ENCODE measurements at places on chromosomes 5 and 9.

DNA sequence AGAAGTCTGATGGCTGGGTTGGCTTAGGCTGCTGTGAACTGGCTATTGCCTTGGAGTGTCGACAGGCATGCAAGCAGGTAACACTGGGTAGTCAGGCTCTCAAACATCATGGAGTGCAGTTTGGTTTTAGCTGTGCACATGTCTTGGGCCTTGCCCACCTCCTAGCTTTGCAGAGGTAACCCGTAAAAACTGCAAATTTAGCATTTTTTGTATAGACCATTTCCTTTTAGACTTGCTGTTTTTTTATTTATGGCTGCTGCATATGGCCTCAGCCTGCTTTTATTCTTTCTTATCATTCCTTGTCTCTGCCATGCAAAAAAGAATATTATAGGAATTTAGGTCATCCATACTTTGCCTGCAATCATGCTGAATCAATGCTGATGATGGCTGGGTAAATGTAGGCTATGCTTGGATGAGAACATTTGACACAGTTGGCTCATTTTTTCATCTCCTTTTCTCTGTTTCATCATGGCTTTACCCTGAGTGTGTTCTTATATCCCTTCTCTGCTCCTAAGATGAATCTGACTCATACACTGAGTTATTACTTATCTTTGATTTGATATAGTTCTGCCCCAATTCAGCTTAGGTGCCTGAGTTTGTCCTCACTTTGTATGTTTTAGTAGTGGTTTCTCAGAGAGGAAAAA is 27.2 kb downstream of the RECK start:
- DNase-seq = no peak

GRCh38 chr9:1732670-1733069 is 282.5 kb upstream of the SMARCA2 start:
- no peak for DNase-seq

DNA sequence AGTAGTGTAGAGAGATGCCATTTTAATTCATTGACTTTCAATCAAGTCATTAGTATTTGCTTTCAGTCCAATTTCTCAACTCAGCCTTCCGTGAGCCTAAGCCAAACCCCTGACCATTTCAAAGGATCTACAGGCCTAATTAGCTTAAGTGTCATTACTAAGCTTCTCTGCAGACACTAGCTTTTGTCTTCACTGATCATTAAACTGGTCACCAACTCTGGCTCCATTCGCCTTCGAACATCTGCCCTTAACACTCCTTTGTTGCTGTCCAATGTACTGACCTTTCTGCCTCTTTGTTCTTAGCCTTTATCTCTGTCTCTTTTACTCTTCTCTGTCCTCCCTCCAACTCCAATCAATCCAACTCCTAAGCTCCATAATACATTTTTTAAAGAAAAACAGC is 299.3 kb downstream of the DIRAS2 start:
- no peak for DNase-seq

DNA sequence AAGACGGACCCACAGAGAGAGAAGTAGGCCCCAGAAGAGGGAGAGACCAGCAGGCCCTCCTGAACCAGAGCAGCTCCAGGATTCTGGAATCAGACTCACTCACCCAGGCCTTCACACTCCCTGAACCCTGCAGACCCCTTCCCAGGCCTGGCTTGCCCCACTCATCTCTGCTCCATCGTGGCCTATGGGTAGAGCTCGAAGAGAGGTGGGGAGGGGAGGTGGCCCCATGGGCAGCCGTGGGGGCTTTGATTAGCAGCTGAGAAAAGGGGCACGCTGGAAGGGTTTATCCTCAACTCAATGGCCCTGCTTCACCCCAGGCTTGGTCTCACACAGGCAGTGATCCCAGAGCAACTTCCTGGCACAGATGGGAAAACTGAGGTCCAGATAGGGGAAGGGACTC is 613 bp downstream of the MYMK start:
- DNase-seq = no peak

DNA sequence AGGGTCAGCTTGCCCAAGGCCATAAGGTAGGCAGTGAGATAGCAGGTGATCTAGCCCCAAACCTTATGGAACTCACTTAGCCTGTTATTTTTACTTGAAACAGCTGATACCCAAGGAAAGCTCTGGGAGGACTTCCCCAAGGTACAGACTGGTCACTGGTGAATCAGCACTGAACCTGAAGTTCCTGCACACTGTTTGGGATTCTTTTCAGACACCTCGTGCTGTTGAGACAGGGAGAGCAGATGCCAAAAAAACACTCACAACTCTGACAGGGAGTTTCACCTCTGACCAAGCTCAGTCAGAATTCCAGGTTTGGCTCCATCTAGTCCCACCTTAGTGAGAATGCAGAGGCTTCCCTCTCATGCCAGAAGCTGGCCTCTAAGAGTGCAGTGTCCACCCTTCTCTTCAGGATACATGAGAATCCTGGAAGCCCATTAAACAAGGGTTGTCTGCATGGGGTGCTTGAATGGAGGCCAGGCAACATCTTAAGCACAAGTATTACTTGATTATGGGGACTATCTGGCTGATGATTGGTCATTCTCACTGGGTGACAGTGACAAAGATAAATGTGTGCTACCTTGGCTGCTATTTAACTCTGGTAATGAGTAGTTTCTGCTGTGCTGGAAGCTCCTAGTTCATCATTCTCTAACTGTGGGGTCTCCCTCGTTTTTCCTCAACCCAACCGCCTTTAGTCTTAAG is 122.8 kb upstream of the SLIT3 start:
- no peak for DNase-seq

DNA sequence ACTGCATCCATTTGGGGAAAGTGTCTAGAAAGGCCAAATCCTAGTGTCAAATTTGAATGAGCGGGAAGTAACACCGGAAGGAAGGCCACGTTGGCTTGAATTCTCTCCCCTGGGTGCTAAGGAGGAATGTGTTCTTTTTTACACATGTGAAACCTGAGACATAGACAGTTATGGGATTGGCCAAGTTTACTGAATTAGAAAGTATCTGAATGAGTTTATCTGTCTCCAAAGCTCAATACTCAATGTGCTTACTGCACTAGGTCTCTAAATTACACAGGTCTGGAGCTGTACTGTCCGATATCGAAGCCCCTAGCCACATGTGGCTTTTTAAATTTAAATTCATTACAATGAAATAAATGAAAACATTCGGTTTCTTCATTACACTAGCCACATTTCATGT is 6.0 kb downstream of the DMRT1 start:
- no peak for DNase-seq

DNA sequence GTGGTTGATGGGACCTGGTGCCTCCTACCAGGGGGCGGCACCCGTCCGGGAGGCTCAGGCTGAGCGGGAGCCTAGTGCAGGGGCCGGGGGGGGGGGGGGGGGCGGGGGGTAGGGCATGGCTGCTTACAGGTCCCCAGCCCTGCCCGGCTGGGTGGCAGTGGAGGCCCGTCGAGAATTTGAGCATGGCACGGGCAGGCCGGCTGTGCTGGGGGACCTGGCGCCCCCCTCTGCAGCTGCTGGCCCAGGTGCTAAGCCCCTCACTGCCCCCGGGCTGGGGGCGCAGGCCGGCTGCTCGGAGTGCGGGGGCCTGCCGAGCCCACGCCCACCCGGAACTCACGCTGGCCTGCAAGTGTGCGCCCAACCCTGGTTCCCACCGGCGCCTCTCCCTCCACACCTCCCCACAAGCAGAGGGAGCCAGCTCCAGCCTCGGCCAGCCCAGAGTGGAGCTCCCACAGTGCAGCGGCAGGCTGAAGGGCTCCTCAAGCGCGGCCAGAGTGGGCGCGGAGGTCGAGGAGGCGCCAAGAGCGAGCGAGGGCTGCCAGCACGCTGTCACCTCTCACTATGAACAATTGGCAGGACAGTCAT is 77.7 kb downstream of the LMNB1 start:
- DNase-seq = no peak

DNA sequence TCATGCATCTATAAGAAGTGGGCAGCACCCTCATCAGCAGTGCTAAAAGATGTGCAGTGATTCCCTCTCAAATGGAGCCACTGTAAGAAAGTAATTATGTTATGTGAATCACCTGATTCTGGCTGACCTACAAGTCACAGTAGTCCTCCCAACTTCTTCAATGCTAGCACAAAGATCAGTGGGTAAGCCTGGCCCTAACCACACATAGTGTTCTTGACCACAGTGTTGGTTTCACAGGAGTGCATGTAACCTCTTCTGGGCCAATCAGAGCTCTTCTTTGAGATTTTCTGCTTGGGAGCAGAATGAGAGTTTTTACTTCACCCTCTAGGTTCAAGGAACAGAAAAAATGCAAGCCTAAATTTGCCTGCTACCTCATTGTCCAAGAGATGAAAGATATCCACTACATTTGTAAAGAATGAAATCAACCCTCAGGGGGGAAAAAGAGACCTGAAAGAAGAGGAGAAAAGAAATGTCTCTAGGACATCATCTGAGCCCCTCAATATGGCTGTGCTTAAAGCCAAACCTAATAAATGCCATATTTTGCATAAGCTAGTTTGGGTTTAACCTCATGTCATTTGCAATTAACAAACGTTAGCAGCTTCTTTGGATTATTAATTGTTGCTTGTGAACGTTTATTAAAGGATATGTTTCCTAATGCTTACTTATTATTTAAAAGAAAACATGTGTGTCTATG is 65.3 kb upstream of the ADRB2 start:
- DNase-seq = no peak

GRCh38 chr9:26814799-26815198 is 77.8 kb downstream of the CAAP1 start:
- DNase-seq = no peak

- no peak for DNase-seq
These were observed 42.1 kb upstream of the OLFM1 start for GRCh38 chr9:135045264-135045927.

GRCh38 chr9:119881898-119882297 is 512.7 kb upstream of the BRINP1 start:
- no peak for DNase-seq

- no peak for DNase-seq
These were observed 47.1 kb upstream of the PSD2 start for GRCh38 chr5:139748505-139748826.

GRCh38 chr5:145378226-145378625 is 456.9 kb downstream of the PRELID2 start:
- no peak for DNase-seq

DNA sequence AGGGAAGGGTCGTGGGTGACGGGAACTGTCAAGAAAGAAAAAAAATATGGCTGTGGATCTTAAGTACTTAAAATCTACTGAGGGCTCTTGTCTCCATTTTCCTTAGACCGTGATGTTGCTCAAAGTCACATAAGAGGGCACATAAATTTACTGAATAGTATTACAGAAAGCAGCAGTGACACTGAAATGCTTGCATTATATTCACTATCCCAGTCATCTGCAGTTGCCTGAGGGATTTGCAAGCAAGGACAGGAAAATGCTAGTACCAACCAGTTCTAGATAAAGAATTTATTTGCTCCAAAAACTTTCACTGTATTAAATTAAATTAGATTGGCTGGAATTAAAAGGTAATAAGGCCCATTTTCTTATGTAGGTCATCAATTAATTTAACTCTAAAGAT is 106.5 kb upstream of the CCDC152 start:
- DNase-seq = no peak

- no peak for DNase-seq
These were observed 23.2 kb downstream of the CACNA1B start for GRCh38 chr9:137900584-137901310.

- DNase-seq = no peak
These were observed 5.7 kb downstream of the IL6ST start for GRCh38 chr5:55988979-55989638.

- DNase-seq = no peak
These were observed 405.5 kb downstream of the ARHGEF28 start for GRCh38 chr5:74031536-74031935.

DNA sequence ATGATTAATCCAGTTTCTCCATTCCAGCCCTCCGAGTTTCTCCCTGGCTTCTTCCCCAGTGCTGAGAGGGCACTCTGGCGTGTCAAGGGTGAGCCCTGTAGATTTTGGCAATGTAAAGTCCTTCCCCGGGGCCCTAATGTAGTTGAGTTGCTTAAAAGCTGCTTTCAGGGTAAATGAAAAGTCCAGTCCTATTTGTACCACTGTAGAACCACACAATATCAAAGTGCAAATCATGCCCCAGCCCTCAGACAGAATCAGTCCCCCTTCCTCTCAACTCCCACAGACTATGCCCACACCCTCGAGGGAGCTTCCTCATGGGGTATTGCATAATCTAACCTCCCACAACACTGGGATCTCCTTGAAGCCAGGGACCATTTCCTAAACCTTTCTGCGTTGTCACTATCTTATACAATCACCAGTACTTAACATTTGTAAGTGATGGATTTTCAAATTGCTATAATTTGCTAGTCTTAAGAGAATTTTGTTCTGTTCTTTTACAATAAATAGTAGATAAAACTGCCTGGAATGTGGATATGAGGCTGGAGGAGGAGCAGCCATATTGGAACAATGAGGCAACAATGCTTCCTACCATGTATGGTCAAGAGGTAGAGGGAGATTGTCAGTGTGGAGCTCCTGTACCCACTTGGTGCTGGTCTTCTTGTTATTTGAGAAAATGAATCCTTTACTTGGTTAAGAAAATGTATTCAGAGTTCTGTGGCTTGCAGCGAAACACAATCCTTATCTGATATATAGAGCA is 34.4 kb downstream of the ZNF366 start:
- DNase-seq = no peak

DNA sequence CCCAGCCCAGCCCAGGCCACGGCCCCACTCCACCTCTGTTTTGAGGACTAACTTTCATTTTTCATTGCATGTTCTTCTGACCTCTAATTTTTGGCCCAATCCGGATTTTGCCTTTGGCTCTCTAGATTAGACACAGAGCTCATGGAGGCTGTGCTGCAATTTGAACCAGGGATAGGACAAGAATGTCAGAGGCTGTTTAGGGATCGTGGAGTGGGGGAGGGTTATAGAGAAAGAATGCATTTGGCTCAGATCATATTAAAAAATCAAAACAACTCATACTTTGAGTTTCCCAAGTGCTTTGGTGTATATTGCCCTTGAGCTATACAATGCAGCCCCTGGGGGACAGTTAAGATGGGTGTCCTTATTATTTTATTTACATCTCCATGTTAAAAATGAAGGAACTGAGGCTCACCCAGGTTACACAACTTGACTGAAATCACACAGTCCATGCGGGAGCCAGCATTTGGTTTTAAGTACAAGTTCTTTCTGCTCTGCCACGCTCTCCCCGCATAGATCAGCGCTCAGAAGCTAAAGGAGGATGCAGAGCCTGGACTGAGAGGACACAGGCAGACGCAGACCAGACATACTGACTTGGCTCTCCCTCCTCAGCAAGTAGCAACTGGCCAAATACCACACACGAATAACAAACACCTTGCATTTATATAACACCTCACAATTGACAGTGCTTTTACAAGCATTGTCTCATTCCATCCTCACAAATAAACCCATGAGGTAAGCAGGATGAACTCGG is 126.4 kb upstream of the RAI14 start:
- DNase-seq = no peak

DNA sequence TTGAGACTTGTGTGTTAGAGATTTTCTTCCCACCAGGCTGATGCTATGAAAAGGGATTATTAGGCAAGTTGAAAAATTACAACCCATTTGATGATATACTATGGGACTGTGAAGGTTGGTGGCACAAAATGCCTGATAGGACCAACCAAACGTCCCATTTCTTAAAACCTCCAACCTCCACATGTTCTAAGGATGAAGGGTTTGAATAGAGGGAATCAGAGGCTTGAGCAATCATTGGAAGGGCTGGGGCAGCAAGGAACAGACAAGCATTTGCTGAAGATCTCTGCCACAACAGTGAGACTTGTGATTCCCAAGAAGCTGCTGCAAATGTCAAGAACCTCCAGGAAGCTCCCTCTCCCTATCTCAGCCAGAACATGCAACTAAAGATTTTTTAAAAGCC is 283.1 kb downstream of the ELAVL2 start:
- no peak for DNase-seq

- peak; percentile 35 for DNase-seq
These were observed 77.6 kb downstream of the UGCG start for GRCh38 chr9:111974092-111974681.

- no peak for DNase-seq
These were observed 395.9 kb upstream of the CDH9 start for GRCh38 chr5:27434335-27434734.
